ENCODE measurements at places on chromosomes 5 and 9.
A peak's percentile ranks its signal among the peaks of the same experiment; 100 is the strongest.

DNA sequence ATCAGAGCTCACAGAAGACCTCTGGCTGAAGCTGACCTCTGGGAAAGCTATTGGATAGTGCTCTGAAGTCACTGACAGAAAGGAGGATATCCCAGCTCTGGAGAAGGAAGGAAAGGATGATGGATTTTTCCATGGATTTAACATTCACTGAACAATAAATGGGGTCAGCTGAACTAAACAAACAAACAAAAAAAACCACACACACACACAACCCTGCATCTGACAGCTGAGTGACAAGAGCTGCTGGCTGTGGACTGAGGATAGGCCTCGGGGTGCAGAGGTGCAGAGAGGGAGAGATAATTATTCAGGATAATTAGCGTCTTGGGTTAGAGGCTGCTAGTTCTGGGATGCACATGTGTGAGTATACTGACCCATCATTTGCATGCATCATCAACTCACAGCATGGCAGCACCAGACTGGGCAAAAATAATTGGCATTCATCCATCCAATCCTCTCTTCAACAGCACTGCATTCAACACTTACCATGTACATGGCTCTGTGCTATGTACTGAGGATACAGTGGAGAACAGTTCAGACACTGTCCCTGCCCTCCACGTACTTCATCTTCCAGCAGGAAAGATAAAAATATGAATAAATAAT is 131.4 kb upstream of the TRIM32 start:
- no peak for DNase-seq

DNA sequence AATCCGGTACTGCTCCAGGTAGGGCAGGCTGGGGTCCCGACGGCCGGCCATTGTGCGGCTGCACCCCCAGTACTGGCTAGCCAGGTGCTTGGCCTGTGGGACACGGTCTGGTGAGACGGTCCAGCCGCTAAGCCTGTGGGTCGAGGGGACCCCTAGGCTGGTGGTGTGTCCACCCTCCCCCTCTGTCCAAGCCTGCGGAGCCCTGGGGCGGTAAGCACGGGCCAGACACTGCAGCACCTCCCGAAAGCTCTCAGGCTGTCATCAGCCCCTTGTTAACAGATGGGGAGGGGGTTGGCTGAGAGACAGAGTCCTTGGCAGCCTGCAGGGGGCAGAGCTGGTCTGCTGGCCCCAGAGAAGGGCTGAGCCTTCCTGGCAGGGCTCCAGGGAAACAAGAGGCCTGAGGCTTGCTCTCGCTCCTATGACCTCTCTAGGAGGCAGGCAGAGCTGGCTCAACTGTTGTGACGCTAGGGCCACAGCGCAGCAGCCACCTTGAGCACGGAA is 11.8 kb upstream of the MRNIP start:
- peak; percentile 65 for DNase-seq

DNA sequence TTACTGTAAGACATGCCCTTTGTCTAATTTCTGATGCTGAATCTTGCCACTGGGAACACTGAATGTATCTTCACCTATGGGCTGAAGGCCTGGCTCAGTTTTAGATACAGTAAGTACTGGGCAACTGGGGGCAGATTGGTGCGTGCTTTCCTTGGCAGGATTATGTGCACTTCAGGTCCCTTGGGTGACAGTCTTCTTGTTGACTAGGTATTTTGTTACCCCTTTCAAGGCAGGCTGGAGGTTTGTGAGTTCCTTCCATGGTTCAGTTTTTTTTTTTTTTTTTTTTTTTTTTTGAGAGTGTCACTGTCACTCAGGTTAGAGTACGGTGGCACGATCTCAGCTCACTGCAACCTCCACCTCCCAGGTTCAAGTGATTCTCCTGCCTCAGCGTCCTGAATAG is 7.6 kb downstream of the ZMAT2 start:
- DNase-seq, result no peak

- no peak for DNase-seq
Observed at GRCh38 chr5:150300496-150301169, 2.1 kb downstream of the ARSI start.

DNA sequence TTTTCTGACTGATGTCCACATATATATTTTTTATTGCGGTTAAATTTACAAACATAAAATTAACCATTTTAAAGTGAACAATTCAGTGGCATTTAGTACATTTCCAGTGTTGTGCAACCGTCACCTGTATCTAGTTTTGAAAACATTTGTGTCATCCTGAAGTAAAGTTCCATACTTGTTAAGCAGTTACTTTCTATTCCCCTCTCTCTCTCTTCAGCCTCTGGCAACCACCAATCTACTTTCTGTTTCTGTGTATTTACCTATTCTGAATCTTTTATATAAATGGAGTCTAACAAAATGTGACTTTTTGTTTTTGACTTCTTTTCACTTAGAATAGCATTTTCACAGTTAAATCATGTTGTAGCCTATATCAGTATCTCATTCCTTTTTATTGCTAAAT is 480.1 kb upstream of the SMARCA2 start:
- no peak for DNase-seq

- DNase-seq, result no peak
Observed at GRCh38 chr9:92616199-92616641, 53.7 kb downstream of the IPPK start.

DNA sequence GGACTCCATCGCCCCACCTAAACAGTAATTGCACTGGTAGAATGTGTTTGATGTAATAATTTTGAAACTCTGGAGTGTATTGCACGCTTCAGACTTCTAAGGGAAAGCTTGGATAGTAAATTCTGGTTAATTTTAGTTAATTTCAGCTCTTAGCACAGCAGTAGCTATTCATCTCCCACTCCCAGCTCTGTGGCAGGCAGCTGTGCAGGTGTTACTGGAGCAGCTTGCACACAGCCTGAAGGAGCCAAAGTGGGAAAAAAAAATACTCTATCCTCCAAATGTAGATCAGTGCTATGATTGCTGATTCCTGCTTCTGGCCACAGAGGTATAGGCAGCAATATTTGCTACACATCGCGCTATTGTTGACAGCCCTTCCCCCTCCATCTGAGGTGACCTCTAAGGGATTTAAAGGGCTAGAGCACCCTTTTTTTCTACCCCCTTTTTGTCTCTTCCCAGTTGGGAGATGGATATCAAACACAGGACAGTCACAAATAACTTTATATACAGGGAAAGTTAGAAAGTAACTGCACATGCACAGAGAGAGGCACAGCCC is 97.4 kb downstream of the KCTD16 start:
- DNase-seq, result no peak

- DNase-seq, result no peak
Observed at GRCh38 chr5:76351577-76351976, 51.5 kb upstream of the IQGAP2 start.

DNA sequence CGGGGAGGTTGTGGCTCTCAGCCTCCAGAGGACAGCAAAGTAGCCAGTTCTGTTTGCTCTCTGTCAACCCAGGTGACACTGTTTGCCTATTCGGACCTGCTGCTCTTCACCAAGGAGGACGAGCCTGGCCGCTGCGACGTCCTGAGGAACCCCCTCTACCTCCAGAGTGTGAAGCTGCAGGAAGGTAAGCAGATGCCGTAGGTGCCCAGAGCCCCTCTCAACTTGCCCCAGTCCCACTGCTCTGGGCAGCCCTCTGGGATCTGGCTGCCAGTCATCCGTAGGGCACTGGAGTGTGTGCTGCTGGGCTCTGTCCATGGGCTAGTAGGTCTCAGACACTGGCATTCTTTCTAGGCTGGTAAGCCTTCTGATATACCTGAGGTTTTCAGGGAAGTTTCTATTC is 59.3 kb downstream of the RGS3 start:
- no peak for DNase-seq

DNA sequence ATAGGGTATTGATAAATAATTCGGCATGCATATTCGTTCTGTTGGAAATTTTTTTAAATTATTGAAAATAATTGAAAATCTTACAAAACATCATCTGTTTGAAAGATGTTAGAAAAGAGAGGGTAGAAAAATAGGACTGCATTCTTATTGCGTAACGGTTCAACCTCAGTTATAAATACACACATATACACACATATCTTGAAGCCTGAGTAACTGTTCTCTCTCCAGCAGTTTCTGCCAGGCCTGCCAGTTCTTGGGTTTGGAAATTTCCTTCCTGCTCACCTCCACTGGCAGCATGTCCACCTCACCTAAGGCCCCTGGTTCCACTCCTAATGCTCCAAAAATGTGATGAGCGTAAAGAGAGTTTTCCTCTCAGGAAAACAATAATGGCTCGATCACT is 9.1 kb downstream of the SPATA31E1 start:
- DNase-seq, result no peak

GRCh38 chr5:6950250-6950649 is 237.0 kb downstream of the TENT4A start:
- no peak for DNase-seq

GRCh38 chr9:16744394-16744793 is 126.1 kb downstream of the BNC2 start:
- DNase-seq, result no peak

DNA sequence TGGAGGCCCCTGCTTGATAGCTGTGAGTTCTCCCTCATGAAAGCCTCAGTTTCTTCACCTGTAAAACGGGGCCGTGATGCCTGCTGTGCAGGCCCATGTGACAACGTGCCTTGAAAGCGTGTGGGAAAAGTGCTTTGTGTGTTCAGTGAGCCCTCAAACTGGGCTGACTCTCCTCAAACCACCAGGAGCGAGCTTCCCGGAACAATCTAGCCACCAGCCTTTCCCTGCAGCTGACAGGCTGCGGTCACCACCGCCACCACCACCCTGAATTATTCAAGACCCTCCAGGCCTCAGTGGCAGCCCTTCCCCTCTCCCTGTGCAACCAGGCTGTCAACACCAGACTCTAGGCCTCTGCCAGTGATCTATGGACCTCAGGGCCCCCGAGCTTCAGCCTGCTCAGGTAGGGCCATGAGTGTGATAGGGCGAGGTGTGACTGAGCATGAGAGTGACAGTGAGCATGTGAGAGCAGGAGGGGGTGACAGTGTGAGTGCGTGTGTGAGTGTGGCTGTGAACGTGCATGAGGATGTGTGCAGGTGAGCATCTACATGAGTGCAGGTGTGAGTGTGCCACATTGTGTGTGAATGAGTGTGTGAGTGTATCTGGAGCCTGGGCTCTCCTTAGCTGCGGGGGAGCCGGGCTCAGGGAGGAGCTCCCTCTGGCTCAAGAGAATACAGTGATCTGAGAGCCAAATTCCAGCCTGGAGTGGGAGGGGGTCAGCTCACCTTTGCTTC is 53.3 kb upstream of the PSD2 start:
- no peak for DNase-seq

- DNase-seq, result no peak
Observed at GRCh38 chr9:5479994-5480694, 29.8 kb downstream of the CD274 start.

- no peak for DNase-seq
Observed at GRCh38 chr9:129273941-129274684, 96.1 kb upstream of the IER5L start.

DNA sequence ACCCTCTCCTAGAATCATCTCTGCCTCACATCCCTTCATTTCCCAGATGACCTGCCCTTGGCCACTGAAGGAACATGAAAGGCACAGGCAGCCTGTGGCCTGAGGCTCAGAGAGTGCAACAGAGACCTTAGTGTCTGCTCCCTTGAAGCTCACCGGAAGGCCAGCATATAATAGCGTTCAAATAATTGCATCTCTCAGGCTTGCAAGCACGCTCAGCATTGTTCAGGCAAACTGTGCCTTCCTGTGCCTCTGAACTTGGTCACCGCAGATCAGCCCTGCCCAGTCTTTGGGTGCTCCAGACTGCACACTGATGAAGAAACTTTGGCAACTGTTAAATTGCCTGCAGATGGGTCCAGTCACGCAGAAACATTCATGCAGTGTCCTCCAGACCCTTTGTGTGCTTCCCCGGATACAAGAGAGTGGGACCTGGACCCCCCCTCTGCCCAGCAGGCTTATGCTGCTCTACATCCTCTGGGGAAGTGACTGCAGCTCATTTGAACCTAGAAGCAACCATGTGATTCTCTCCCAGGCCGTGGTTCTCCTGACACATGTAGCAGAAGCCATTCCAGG is 216.0 kb upstream of the ANKRD55 start:
- DNase-seq, result no peak

- no peak for DNase-seq
Observed at GRCh38 chr5:167294882-167295680, 996.4 kb upstream of the WWC1 start.

- no peak for DNase-seq
Observed at GRCh38 chr5:31965227-31965626, 208.9 kb downstream of the GOLPH3 start.

DNA sequence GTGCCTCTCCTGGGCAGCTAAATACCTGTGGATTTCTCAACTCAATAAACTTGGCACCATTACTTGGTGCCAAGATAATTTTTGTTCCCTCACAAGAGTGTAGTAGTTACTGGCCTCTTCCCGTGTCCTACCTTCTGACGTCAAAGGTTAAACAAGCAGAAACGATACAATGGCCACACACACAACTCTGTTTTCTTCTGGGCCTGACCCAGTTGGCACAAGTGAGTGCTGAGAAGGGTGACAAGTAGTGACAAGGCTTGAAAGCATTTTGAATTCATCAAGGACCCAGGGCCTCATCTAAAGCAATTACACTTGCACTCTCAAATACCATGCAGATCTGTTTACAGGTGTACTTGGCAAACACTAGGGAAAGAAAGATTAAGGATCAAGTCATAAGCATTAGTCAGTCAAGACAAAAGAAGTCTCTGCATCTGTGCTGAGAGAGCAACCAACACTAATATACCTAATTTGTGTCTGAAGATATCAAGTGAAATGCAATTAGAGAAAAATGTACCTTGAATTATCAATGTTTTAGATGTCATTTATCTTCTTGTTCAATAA is 30.8 kb downstream of the RASEF start:
- DNase-seq, result no peak

- DNase-seq, result no peak
Observed at GRCh38 chr5:126477294-126478117, 54.3 kb downstream of the GRAMD2B start.

- DNase-seq, result no peak
Observed at GRCh38 chr9:17519761-17520160, 59.1 kb upstream of the SH3GL2 start.

Data from NCI-H1694 (cell line).